ENCODE measurements at places on chromosomes 3 and 15.

- no peak for DNase-seq
These were observed 15.8 kb downstream of the C3orf85 start for GRCh38 chr3:109152320-109152719.

GRCh38 chr3:55207744-55208143, 279.4 kb downstream of the WNT5A start:
- no peak for DNase-seq

- no peak for DNase-seq
These were observed 133.2 kb upstream of the DPH6 start for GRCh38 chr15:35679186-35679585.

- DNase-seq = no peak
These were observed 516.3 kb upstream of the CADM2 start for GRCh38 chr3:84442533-84442932.

- DNase-seq = no peak
These were observed 2.9 kb upstream of the MANF start for GRCh38 chr3:51382076-51382745.

DNA sequence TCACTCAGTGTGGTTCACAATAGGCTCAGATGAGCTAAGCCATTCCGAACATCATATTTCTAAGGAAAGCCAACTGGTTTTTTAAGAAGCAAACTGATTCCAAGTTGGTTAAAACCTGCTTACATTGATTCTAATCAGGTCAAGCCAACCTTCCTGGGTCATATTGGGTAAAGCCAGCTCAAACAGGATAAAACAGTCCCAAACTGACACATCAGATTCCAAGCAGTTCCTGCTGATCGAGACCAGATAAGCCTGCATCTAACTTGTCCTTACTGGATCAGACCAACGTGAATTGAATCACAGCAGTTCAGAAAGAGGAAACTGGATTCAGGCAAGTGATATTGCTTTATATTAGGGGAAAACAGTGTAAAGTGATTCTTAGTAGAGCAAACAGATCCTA, 18.6 kb upstream of the THSD4 start:
- no peak for DNase-seq

DNA sequence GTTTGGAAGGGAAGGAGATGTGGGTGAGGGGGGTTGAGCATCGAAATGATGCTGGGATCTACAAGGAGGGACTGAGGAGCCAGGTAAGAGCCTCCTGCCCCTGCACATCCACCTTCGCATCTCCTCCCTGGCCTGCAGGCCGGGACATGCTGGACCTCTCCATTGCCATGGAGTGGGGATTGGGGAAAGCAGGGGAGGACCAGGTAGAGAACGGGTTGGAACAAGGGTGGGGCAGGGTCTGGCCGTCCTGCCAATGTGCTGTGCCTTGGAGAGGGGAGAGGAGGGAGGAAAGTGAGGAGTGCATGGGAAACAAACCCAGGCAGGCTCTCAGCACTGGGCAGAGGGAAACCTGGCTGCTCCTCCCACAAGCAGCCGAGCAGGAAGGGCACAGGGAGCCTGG, 10.6 kb downstream of the PLA2G4B start:
- no peak for DNase-seq

DNA sequence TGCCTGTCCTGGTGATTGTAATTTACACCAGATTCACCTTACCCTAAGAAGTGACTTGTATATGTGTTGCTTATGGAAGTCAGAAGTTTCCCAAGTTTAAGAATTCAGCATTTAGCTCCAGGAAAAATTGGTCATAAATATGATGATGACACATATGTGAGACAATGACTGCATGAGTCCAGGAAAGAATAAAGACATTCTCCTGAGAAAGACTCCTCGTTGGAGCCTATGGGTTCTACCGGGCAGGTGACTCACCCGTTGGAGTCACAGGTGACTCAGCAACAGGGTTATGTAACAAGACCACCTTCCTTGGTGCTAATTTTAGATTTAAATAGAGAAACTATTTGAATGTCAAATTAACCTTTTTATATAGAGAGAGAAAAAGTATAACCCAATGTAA, 662.4 kb downstream of the FHIT start:
- no peak for DNase-seq

DNA sequence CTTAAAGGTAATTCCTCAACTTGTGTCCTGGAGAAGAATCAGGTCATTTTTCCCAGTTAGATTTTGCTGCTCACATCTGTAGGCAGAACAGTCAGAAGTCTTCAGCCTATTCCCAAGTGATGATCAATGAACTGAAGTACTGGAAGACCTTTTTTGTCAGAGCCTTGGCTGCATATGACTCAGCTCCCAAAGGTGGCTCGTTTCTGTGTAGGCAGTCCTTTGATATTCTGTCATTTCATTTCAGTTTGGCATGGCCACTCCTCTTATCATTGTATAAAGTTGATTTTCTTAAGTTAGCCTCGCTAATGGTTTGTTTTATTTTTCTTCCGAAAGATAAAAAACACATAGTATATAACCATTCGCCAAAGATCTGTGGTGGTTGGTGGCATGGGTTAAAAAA, 90.7 kb downstream of the KLHL25 start:
- no peak for DNase-seq

GRCh38 chr3:175255698-175256097, 396.6 kb downstream of the NAALADL2 start:
- DNase-seq = no peak

DNA sequence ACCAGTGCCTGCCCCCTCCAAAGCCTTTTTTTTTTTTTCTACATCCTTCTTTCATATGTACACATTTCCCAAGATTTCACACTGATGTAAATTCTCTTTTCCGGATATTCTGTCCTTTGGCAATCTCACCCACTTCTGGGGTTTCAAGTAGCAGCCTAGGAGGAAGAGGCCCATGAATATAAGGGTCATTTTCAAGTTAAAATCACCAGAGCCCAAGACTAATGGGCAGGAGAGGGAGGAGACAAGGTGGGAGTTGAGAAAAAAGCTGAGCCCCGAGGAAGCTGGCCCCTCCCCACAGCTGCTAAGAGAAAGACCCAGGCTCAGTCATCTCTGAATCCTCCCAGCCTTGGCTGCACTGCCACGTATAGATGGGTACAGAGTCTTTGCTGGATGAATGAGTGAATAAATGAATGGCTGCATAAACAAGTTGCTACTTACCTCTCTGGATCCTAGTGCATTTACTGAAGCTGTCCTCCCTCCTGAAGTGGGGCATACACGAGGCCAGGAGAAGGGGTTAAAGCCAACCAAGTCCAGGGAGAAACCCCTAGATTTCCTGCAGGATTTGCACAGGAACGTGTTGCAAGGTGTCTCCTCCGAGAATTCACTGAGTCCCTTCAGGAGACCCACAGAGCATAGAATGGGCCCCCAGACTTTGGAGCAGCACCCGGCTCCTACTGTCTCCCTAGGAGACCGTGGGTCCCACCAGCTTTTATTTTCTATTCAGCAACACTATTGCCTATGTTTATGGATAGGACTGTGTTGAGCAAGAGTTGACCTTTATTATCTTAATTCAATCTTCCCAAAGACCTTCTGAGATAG, 100.8 kb upstream of the LIPC start:
- no peak for DNase-seq

GRCh38 chr3:9600597-9600996, 47.0 kb upstream of the LHFPL4 start:
- no peak for DNase-seq

GRCh38 chr3:13376091-13376490, 44.0 kb downstream of the NUP210 start:
- no peak for DNase-seq
